GM06990 (cell line): ENCODE measurements at places on chromosomes 3 and 15.
A peak's percentile ranks its signal among the peaks of the same experiment; 100 is the strongest.

DNA sequence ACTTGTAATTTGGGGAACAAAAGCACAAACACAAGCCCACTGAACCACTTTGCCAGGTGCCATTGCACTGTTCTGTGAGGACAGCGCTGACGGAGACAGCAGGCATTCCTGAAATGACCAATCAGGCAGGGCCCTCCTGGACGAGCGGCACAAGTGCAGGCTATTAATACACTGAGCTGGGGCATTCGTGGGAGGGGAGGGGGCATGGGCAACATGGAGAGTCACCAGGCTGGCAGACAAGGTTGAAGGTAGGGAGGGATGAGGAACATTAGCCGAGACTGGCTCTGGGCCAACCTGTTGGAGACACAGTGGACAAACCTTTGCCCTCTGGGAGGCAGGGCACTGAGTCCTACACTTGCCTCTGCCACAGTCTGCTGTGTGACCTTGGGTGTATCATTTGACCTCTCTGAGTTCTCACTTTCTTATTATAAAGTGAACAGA is 45.6 kb downstream of the NOX5 start:
- DNase-seq: no peak

- DNase-seq: no peak
Measured at GRCh38 chr15:33888176-33888575, 80.1 kb upstream of the CHRM5 start.

DNA sequence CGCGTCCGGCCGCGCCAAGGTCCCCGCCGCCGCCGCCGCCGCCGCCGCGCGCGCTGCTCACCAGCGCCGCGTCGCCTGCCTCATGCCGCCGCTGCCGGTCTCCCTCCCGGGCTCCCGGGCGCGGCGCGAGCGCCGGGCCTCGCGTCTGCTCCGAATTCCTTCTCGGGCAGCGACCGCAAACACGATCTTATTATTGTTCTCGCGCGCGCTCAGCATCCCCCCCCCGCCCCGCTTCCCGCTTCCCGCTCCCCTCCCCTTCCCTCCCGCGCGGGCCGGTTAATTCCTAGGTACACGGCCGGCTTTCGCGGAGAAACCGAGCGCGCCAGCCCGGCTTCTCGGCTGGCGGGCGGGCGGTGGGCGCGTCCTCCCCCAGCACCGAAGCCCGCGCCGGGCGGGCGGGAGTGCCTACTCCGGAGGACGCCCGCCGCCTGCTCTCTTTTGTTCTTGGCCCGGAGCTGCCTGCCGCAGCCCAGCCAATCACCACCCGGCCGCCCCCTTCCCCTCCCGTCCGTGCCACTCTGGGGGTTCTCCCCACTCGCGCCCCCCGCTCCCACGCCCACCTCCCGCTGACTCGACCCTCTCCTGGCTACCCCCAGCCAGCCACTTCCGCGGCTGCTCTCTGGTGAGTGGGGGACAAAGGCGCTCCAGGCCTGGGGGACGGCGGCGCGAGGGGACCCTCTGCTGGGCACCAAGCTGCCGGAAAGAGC is at the start of gene HDGFL3:
HDGFL3 (minus strand) TSS at position 164 of the 707 bp plus-strand sequence. CDS start 409 bp downstream, outside the sequence.
- DNase-seq: peak; percentile 57

DNA sequence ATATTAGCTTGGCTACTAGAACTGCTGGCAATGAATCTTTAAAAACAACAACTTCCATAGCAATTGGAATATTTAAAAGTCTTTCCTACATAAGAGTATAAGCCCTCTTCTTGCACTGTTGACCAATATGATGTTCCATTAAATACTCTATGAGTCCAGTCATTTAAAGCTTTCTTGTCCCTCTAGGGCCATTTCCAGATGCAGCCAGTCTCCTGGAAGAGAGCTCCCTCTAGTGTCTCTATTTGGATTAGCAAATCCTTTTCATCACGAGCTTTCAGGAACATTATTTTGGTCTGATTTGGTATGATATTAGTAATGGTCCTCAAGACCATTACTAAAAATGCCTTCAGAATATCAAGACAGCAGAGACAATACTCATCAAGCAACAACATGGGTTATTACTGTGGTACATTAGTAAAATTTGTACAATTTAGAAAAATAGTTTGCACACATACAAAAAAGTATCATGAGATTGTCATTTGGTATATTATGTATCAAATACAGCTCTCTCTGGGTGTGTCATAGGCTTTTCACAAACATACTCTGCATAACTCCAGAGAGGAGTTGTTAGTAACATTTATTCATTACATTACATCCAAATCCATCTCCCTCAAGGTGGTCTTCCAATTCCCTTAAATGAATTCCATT is 101.3 kb downstream of the DPH6 start:
- peak; percentile 6 for DNase-seq

DNA sequence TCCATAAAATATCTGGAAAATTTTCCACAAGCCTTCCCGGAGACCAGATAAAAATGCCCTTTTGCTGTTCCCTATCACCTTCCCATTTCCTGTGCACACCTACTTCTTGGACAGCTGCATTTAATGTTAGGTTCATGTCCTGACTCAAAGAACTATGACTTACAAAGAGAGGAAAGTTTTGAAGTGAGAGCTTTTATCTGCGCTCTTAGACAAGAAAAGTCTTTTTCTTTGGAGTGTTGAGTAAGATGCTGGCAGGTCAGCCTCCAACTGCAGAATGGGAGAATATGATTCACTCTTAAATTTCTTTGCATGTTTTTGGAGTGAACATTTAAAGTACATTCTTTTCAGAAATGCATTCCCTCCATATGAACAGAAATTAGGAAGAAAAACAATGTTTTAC is 147.3 kb upstream of the DPH6 start:
- DNase-seq: no peak

DNA sequence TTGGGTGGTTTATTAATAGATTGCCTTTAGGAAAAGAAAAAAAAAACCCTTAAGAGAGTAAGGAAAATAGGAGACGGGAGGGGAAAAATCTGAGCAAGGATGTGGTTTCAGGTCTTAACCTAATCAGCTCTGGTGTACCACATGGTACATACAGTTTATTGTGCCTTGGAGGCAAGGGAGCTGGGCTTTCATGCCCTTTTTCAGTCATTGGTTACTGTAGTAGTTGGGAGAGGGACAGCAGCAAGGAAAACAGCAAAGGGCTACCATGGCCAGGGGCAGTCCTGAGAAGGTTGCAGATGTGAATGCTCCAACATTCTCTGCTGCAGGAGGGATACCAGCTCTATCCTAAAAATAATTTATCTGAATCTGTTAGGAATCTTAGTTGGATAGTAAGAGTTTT is 5.9 kb downstream of the CMC1 start:
- DNase-seq: no peak

DNA sequence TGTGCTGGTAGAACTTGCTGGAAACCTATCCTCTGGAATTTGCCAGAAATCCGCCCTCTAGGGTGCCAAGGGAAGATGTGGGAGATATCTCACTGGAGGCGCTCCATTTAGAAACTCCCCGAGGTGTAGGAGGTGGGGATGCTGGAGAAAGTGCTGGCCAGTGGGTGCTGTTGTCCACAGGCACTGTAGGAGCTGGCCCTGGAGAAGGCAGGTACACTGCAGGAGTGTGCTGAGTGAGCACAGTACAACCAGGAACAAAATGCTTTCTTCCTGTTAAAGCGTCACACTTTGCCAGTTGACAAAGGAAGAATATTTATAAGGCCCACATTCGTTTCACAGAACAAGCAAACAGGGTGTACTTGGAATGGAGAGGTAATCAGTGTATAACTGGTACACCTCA is 119.9 kb downstream of the CACNA1D start:
- no peak for DNase-seq

DNA sequence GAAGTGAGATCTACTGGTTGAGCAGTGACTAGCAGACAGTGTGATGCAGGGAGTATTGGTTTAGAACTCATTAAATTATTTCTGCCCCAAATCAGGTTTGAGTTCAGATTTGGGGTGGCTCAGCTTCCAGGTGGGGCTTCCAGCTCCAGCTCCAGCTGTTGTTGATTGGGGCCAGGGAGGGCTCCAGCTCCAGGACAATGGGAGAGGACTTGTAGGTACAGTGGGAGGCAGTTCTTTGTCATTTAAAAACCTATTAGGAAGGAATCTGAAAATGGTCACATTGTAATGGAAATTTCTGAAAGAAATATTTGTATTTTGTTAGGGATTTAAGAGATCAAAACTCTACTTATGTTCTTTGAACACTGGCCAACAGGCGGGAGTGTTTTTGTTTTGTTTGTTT is 97.0 kb downstream of the FNDC3B start:
- no peak for DNase-seq

DNA sequence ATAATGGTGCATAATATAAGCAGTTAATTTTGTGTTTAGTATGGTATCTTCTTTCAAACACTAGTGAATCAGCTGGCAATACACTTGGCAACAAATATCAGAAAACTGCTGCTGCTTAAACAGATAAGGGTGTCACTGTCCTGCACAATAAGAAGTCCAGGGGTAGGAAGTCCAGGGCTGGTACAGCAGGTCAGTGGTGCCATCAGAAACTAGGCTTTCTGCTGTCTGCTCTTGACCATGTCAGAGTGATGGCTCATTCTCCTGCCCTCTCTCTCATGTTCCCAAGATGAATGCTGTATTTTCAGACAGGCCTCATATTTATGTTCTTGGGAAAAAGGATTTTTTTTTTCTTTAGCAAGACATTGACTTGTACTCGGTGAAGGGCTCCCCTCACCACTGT is 9.2 kb upstream of the GRK7 start:
- no peak for DNase-seq

- no peak for DNase-seq
Measured at GRCh38 chr3:87298111-87298718, 21.8 kb upstream of the POU1F1 start.

GRCh38 chr15:36251450-36251849 is 328.0 kb upstream of the CDIN1 start:
- DNase-seq: no peak

GRCh38 chr15:33100314-33100713 is 94.2 kb downstream of the FMN1 start:
- no peak for DNase-seq

DNA sequence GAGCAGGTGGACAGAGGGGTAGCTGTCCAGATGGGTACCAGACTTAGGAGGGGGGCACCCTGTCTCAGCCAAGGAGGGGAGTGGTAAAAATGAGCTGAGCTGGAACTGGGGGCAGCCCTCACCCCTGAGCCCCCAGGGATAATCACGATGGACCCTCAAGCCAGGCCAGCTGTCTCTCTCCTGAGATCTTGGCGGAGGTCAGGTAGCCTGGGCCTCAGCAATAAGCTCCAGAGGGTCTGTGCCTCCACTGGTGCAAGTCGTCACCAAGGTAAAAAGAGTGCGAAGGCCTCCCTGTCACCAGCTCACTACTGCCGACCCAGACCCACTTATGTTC is 5.1 kb downstream of the SLC38A3 start:
- no peak for DNase-seq
